Right ventricle myocardium inferior (tissue), 1 donor: ENCODE measurements at places on chromosomes 1 and 21. TPM values are rescaled to one million over a fixed set of nuclear protein-coding genes. Genes with fewer than 3 reads are reported as not detected.

PLA2G2D gene
- not detected for total RNA-seq

RYR2 gene
- 694 TPM for total RNA-seq

RNF186 gene
- total RNA-seq, result not detected

FALEC gene
- not detected for total RNA-seq

RNU1-1 gene
- 4,572 TPM for total RNA-seq

CAMK2N1 gene
- total RNA-seq, result 11.8 TPM

TMEM82 gene
- not detected for total RNA-seq

CLDN17 gene
- total RNA-seq, result not detected

PTAFR gene
- 2.7 TPM for total RNA-seq

SFN gene
- not detected for total RNA-seq
